ENCODE measurements at places on chromosomes 12 and 14.

GRCh38 chr12:81668475-81668874 is 90.7 kb downstream of the PPFIA2 start:
- DNase-seq: no peak

DNA sequence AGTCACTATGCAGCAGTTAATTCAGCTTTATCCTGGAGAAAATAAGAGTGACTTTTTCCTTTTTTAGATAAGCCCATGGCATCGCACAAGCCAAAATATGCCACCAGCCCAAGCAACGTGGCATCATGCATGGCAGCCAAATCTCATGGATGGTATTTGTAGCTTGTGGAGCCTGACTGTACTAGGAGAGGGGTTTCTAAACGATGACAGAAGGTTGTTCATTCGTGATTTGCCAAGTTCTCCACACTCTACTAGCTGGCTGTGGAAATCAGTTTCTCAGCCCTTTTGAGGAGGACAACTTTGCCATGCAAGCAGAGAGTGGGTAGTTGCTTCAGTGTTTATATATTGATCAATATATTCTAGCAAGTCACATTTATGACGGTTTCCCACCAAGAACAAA is 41.4 kb upstream of the ATXN2 start:
- no peak for DNase-seq

- DNase-seq: no peak
These were observed 60.4 kb downstream of the FZD10 start for GRCh38 chr12:130222519-130223218.

GRCh38 chr14:24051176-24051788 is 527 bp upstream of the CARMIL3 start:
- DNase-seq: no peak

GRCh38 chr12:50961708-50962107 is 9.4 kb downstream of the HIGD1C start:
- no peak for DNase-seq

GRCh38 chr12:125194163-125194773 is 129.0 kb downstream of the AACS start:
- no peak for DNase-seq

DNA sequence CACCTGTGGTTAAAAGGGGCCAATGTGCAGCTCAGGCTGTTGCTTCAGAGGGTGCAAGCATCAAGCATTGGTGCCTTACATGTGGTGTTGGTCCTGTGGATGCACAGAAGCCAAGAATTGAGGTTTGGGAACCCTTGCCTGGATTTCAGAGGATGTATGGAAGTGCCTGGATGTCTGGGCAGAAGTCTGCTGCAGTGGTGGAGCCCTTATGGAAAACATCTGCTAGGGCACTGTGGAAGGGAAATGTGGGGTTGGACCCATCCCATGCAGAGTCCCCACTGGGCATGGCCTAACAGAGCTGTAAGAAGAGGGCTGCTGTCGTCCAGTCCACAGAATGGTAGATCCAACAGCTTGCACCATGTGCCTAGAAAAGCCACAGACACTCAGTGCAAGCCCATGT is 36.6 kb downstream of the PCNX1 start:
- no peak for DNase-seq

DNA sequence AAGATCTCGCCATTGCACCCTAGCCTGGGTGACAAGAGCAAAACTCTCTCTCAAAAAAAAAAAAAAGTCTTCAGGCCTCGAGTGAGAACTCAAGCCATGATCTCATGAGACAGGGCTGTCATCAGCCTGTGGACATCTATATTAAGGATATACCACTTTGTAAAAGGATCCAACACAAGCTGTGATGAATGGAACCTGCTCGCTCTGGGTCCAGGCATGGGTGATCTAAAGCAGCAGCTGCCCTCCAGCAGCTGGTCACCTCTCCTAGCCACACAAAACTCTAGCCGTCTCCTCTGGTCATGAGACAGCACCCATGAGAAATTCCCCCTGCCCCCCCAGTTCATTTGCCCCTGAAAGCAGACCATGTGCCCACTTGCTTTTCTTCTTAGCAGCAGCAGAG is 19.1 kb upstream of the DGLUCY start:
- DNase-seq: no peak

GRCh38 chr12:78968226-78968625 is 103.7 kb downstream of the SYT1 start:
- no peak for DNase-seq

GRCh38 chr14:39322807-39323206 is 89.1 kb downstream of the MIA2 start:
- DNase-seq: no peak

DNA sequence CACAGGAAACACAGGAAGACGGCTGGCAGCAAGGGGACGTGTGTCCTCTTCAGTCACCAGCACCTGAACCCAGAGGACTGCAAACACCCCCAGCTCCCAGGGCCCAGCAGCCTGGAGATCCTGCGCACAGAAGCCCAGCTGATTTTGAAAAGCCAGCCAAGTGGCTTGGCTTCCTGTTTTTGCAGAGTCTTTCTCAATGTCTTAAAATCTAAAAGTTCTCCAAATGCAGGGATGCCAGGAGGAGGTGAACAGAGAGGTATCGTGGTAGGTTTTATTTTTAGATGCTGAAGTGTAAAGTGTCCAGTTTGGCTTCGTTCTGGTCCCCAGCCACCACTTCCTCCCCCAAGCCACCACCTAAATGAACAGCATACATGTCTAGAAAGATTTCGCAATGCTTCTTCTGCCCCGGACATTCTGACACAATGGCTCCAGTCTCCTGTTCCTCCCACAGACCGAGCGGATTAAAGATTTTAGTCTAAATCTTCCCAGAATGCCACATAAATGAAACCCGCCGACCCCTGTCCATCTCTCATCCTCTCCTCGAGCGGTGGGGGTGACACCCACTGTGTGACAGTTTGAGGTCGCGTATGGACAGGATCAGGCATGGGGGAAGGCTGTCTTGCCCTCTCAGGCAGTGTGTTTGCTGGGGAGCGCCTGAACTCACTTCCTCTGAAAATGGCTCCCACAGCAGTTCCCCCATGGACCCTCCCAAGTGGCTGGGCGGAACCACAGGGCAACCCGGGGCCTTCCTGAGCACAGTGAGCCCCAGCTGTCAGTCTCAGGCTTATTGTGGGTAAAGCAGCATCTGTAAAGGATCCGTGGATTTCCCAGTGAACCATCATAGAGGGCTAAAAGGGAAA is 41.6 kb downstream of the ITPK1 start:
- no peak for DNase-seq

- no peak for DNase-seq
These were observed 87.9 kb upstream of the BCL11B start for GRCh38 chr14:99359906-99360305.

- DNase-seq: no peak
These were observed 17.4 kb downstream of the FAM181A start for GRCh38 chr14:93944348-93945069.

GRCh38 chr14:37597914-37598746 is 2.7 kb downstream of the TTC6 start:
- DNase-seq: no peak

DNA sequence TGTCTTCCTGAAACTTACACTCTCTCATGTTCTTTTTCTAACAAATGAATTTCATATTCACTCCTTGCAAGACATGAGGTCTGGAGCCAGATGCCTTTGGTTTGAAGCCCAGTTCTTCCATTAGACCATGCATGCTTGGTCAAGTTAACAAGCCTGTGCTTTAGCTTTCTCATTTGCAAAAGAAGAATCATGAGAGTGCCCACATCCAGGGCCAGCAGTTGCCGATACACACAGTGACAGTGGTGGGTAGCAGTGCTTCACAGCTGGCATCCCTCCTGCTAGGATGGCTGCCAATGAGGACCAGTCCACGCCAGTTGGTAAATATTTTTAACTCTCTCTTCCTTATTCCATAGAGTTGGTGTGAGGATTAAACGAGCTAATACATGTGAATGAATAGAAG is 163.1 kb downstream of the PHLDA1 start:
- no peak for DNase-seq

- DNase-seq: no peak
These were observed 80.6 kb upstream of the TMEM233 start for GRCh38 chr12:119512772-119513497.

DNA sequence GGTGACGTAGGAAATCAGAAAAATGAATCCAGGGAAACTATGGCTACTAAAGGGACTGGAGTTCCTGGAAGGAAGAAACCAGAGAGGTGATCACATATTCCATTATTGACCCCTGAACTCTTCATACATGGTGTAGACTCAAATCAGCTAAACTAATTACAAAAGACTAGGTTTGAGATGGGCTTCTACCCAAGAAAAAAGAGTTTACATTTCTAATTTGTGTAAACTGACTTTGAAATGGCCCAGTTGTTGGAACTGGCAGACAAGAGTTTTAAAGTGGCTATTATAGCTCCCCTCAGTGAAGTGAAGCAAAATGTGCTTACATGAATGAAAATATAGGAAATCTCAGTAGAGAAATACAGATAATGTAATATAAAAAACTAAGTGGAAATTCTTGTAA is 1619.4 kb upstream of the SEL1L start:
- no peak for DNase-seq
